Kidney capillary endothelial cell (primary cell): ENCODE measurements at places on chromosomes 13 and 19.

DNA sequence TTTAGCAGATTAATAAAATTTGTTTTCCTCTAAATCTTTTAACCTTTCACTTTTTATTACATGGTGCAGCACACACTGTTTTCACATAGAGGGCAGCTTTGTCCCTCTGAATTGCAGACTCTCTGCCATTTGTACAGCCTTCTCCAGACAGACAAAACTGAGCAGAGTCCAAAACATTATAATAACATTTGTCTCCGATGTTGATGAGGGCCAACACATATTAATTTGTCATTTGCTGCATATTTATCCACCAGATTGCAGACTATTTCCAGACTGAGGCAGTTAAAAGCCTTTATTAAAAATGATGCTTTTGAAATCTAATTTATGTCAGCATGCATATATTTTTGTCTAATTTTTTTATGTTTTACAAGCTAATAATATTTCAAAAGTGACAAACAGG is 1251.9 kb upstream of the SLC10A2 start:
- no peak for DNase-seq

GRCh38 chr13:59303433-59303832 is 860.3 kb downstream of the DIAPH3 start:
- DNase-seq: no peak

DNA sequence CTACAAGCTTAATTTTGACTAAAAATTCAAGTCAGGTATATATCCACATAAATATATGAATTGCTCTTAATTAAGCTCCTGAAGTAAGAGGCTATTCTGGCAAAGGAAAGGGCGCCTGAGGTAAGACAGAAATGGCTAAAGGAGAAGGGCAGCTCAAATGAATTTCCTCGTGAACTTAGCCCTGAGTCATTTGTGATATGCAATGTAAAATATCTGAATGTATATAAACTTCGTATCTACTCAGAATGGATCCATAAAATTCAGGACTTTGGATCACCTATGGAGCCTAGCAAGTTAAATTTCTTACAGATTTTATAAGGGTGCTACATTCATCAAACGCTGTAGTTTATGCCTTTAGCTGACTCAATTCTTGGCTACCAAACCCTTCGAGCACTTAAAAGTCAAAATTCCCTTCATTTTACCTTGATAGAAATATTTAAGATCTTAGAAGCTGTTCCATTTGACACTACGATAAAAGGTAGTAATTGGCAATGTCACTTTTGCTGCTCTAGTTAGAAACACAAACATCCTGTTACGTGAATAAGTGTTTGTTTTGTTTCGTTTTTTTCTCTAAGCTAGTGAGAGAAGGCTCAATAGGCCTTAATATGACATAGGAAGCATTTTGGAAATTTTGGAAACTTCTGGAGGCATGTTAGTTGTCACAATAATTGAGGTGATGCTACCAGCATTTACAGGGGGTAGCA is 69.2 kb downstream of the DIAPH3 start:
- no peak for DNase-seq

- DNase-seq: no peak
Measured at GRCh38 chr13:110705356-110705825, 525 bp downstream of the CARS2 start.

- DNase-seq: no peak
Measured at GRCh38 chr19:16836115-16837034, 7.2 kb downstream of the SIN3B start.

DNA sequence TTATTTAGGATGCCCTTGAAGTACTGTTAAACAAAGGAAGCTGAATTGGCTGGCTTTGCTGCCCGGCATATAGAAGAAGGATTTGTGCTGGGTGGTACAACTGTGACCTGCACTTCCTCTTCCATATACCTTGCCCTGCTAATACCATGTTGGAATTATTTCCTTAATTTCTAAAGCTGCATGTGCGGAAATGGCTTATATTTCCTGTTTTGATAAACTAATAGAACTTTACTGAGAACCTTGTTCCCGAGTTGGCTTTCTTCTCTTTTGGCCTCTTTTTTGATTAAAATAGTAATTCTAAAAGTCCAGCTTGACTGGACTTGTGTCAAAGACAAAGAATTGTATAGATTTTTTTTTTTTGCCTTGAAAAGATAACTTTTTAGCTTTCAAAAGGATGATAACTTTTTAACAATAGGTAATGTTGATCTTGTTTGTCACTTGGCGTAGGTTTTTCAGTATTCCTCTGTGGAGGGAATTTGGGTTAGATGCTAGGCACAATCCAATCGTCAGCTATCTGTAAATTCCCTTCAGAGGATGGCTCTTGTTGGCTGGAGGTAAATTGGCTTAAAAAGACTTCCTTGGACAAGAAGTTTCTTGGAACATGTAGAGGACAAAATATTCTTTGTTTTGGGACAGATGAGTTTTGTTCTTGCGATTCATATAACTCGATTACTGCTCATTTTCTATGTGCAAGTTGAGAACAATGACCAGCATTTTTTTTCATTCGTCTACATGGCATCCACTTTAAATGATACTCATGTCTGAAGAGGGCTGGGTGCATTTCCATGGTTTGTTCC is 41.4 kb downstream of the COL4A2 start:
- no peak for DNase-seq

- no peak for DNase-seq
Measured at GRCh38 chr19:15122331-15123030, 15.3 kb downstream of the SYDE1 start.

DNA sequence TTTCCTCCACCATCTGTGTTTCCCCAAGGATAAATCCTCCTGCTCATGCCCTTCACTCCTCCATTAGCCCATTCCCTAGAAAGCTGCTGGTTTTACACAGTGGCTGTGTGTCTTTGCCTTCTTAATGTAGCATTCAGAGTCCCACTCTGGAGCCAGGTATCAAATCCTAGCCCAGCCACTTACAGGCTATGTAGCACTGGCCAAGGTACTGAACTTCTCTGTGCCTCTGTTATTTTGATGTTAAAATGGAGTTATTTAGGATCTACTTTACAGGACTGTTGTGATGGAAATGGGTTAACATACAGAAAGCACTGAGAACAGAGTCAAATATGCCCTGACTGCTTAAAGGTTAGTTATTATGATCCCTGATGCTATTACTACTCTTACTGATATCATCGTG is 1.5 kb upstream of the ZSCAN4 start:
- DNase-seq: no peak

DNA sequence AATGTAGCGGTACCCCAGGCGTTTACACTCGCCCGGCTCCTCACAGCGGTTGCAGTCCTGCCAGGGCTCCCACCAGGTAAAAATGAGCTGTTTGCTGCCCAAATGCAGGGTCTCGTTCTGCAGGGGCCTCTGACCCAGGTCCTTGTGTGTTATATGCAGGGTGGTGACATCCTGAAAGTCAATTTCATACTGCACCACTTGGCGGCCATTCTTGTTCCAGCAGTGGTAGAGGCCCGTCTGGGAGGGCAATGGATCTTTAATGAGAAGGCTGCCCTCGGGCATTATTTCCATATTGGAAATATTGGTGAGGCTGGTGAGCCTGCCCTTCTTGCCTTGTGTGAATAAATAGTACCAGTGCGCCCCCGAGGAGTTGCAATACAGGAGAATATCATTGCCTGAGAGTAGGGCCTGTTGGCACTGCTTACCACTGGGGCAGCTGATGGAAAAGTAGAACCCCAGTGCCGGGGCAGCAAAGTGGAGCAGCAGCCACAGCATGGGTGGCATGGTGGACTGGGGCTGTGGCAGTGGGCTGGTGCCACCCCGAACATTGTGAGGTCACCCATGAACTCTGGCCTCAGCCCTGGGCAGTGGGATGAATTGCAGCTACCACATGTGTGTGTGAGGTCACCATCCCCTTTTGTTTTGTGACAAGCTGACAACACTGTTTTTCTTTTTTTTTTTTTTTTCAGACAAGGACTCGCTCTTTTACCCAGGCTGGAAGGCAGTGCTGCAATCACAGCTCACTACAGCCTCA is at the start of gene FAM187B:
Gene FAM187B, minus strand, starts transcription at position 563 of the 754 bp plus-strand sequence. Its CDS starts 59 bp downstream, at position 504.
- no peak for DNase-seq

GRCh38 chr13:75489502-75490263 is 7.7 kb upstream of the TBC1D4 start:
- DNase-seq: no peak

- DNase-seq: no peak
Measured at GRCh38 chr19:19025861-19026260, 7.5 kb downstream of the SUGP2 start.

DNA sequence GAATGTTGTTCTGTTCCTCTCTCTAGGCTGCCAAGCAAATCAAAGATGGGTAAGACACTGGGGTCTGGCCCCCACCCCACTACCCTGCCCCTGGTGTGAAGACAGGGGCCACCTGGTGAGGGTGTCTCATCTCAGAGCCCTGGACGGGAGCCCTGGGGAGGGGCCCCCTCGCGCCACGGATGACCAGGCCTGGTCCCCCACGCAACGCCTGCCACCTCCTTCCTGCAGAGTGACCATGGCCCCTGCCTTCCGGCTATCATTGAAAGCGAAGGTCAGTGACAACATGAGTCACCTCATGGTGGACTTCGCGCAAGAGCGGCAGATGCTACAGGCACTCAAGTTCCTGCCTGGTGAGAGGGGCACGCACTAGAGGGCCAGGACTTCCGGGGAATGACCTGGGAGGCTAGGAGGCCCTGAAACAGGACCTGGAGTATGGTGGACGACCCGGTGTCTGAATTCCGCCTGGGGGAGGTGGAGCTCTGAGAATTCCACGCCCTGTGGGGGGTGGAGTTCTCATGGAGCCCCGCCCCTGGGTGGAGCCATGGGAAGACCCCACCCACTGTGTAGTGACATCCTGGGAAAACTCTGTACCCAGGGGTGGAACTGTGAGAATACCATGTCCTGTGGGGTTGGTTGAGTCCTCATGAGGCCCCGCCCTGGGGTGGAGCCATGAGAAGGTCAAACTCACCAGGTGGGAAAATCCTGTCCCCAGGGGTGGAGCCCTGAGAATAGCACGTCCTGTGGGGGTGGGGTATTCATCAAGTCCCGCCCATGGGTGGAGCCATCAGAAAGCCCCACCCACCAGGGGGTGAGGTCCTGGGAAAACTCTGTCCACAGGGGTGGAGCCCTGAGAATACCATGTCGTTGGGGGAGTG is 6.1 kb downstream of the FSD1 start:
- DNase-seq: no peak

DNA sequence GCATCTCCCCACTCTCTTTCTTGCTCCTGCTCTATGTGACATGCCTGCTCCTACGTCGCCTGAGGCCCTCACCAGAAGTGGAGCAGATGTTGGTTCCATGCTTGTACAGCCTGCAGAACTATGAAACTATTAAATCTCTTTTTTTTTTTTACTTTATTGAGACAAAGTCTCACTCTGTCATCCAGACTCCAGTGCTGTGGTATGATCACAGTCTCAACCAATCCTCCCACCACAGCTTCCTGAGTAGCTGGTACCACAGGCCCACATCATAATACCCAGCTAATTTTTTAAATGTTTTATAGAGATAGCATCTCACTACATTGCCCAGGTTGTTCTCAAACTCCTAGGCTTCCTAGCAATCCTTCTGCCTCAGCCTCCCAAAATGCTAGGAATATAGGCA is 1067.7 kb downstream of the PCDH9 start:
- DNase-seq: no peak

DNA sequence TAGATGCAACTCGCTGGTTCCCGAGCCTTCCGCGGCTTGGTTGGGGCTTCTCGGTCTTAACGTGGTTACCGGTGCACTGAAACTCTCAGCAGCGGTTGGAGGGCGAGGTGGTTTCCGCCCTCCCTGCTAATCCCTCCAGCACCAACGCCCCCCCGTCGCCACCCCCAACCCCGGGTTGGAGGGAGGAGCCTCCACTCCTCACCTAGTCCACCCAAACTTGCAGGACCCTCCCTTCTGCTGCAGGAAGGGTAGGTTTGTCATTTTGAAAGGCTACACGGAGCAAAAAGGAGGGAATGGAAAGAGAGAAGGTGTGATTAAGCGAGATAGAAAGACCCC is 465.0 kb downstream of the ITGBL1 start:
- no peak for DNase-seq

DNA sequence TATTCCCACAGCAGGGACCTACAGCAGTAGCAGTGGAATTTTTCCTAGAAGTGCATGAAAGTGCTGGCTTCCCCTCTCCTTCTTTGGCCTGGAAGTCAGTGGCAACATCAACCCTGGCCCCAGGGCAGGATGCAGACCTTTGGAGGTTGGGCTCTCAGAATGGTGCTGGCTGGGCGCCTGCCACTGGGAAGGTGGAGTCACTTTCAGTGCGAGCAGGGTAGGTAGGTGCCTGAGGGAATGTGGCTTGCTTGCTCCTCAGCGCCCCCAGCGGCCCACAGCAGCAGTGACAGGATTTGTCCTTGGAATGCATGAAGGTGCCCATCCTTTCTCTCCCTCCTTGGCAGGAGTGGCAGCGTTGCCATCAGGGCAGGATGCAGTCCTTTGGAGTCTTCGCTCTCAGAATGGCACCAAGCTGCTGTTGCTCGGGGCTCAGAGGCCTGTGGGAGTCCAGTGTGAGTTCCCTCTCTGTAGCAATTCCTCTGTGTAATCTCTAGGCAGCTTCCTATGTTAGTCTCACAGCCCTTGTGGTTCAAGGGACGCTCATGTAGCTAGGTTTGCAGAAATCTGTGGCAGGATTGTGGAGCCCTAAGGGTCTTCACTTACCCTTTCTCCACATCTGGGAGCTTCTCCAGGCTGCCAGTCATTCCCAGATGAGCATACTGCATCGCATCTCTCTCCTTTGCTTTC is 354.4 kb upstream of the DACH1 start:
- peak; percentile 7 for DNase-seq

GRCh38 chr13:58882516-58882915 is 1251.0 kb downstream of the PCDH17 start:
- DNase-seq: no peak

- no peak for DNase-seq
Measured at GRCh38 chr13:56198350-56198749, 942.4 kb upstream of the PRR20A start.

DNA sequence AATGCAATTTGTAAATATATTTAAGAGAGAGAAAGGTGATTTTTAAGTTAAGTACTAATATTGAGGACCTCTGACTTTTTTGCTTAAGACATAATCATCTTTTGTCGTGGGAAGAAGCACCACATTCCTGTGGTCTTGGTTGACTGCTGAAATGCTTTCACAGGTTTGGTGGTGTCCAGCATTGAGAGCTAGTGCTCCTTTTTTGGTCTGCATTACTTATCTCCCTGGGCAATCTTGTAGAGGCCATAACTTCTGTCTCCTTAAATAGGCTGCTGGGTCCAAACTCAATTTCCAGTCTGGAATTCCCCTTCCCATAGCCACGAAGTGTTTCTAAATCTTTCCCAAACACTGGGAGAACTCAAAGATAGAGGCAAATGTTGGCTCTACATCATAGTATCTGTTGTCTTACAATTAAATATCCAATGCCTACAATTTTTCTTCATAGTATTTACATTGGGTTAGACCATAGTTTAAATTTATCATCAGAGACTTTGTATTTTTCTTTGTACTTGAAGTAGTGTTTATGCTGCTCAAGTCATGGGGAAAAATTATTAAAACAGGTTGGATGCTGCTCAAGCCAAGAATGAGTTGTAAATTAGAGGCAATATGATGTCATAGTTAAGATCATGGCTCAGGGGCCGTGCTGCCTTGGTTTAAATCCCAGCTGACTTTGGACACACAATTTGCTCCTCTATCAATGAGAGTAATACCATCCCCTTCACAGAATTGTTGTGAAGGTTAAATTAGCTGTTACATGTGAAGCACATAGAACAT is 105.6 kb downstream of the POSTN start:
- no peak for DNase-seq

GRCh38 chr19:48501494-48502349 is 9.9 kb downstream of the LMTK3 start:
- DNase-seq: no peak

- DNase-seq: no peak
Measured at GRCh38 chr13:30398601-30399072, 23.7 kb upstream of the UBE2L5 start.

GRCh38 chr19:17109962-17110598 is 34.5 kb downstream of the MYO9B start:
- no peak for DNase-seq
